ENCODE measurements at places on chromosomes 6 and 20.

GRCh38 chr6:18259675-18260447, 4.5 kb downstream of the DEK start:
- no peak for DNase-seq

DNA sequence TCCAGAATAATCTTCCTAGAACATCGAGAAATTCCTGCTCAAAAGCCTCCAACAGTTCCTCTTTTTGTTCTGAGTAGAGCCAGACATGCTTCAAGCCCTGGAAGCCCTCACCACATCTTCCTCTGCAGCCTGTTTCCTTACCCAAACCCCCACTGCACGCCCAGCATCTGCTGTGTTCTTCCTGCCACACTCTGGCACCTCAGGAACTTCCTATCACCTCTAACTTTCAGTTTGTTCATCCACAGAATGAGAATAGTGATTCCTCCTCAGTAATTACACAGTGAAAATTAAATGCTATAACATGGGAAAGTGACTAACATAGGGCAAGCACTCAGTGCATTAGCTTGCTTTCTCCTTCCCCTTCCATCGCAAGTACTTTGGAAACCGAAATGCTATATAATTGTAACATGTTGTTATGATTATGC, 26.3 kb downstream of the C6orf89 start:
- DNase-seq = no peak

GRCh38 chr6:136401749-136402148, 112.1 kb upstream of the BCLAF1 start:
- no peak for DNase-seq

- DNase-seq = no peak
Observed at GRCh38 chr6:41150671-41151070, 3.5 kb downstream of the TREML1 start.

DNA sequence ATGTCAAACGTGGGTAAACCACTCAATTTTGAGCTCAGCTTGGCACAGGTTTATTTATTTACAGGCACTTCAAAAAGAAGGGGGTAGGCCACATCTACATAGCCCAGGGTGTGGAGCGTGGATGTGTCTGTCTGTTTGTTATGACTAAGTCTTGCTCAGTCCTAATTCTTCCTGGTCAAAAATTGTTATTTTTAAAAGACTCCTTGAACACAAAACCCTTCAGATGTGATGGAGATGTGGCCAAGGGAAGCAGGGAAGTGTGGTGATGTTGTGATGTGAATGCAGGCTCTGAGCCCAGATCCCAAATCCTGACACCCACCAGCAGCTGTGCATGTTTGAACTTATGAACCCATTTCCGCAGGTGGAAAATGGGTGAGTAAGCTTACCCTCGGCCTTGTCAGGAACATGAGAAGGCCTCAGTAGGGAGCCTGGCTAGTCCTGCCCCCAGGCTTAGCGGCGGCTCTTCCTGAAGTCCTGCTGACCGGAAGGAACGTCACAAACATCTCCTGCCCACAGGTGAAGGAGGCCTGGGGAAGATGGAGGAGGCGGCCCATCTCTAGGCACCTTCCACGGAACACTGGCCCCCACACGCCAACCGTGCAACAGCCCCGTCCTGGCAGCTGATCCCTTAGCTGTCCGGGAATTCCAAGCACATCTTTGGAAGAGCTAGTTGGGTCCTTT, 119.7 kb downstream of the MYLK4 start:
- no peak for DNase-seq

DNA sequence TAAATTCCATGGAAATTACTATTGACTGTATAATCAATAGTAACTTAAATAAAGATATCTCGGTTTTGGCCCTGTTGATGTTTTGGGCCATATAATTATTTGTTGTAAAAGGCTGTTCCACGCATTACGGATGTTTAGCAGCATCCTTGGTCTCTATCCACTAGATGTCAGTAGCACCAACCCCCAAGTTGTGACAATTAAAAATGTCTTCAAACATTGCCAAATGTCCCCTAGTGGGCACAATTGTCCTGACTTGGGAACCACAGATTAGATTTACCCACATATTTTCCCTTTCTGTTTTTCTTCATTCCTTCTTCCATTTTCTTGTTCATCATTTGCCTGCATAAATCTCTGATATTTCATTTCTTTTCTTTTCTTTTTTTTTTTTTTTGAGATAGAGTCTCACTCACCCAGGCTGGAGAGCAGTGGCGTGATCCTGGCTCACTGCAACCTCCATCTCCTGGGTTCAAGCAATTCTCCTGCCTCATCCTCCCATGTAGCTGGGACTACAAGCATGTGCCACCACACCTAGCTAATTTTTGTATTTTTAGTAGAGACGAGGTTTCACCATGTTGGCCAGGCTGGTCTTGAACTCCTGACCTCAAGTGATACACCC, 13.6 kb upstream of the WFDC8 start:
- peak; percentile 76 for DNase-seq

GRCh38 chr6:143939364-143939763, 68.7 kb downstream of the PLAGL1 start:
- DNase-seq = no peak

- DNase-seq = no peak
Observed at GRCh38 chr6:140597181-140597580, 1222.7 kb upstream of the CITED2 start.

- DNase-seq = no peak
Observed at GRCh38 chr6:38099221-38099620, 279.7 kb downstream of the ZFAND3 start.

DNA sequence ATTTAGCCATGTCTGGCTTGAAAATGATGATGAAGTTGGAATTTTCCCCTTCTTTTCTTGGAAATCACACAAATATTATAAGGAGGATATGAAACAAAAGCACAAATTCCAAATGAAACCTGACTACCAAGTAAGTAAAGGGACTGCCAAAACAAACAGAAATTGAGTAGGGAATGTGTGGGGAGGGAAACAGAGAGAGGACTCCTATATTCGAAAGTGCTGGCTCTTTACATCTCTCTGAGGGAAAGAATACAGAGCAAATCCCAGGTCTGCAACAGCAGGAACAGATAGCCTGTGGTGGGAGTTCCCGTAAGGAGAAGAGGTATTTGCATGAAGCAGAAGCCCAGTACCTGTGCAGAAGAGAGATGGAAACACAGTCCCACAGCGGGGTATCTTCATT, 583.7 kb downstream of the EPM2A start:
- DNase-seq = no peak

DNA sequence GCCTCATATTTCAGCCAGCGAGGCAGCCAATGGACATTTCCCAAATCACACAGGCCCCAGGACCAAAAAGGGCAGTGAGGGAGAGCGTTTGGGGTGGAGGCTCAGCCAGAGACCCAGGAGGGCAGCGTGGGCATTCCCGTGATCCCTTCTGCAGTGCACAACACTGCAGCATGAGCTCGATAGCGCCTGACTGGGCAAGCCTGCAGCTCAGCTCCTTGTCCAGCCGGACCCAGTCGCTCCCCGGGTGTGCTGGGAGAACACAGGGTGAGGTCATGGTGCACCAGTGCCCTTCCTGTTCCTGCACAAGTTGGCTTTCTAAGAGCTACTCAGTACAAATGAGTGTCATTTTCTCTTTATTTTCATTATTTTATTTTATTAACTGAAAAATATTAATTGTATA, 5.9 kb downstream of the TTLL2 start:
- no peak for DNase-seq

DNA sequence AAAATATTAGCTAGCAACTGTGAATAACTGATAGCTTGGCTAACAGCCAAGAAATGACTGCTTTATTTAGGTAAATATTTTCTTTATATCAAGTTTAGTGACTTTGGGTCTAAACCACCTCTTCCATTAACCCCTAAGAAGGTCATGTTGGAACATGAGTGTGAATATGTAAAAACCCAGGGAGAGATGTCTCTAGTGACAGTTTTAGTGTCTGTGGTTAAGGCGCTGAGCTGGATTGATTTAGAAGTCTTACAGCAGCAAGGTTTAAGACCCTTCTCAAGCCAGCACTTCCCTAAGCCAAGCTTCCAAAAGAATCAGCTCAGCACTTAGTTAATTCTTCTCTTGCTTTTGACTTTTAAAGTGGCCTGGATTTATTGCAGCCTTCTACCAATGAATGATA, 11.4 kb upstream of the SIRT5 start:
- DNase-seq = no peak

- DNase-seq = no peak
Observed at GRCh38 chr6:144834426-144835038, 549.4 kb downstream of the UTRN start.

DNA sequence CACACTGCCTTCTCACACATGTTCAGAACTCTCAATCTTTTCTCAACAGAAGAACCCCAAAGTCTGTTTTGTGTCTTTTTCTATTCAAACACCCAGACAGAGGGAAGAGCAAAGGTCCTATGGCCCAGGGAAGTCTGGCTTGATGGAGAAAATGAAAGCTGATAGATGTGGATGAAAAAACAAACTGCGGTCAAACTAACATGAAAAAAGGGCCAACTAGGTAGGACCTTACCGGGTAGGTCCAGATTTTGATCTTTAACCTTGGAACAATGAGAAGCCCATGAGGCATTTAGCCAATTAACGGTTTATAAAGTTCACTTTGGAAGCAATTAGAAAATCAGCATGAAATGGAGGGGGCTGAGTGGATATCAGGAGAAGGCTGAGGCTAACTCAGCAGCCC, 507.7 kb upstream of the SLC35B3 start:
- no peak for DNase-seq

DNA sequence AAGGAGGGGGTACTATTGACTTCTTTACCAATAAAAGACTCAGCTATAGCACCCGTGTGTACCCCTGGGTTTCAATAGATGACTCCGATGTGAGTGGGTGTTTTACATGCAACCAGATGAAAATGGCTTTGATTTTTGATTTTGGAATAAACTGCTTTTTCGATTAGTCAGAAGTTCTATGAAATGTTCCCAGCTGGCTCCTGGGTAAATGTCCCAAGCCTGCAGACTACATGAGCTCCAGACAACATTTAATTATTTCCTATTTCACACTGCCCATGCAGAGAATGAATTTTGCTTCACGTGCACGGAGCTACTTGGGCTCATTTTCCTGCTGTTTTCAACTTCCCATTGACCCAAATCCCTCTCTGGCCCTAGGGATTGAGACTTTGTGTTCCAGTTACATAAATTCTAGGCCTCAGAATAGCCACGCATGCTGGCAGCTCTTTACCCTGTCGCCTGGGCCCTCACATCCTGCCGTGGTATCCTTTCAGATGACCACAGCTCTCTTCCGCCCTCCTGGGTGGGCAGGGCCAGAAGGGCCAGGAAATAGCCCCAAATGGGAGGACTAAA, 59.7 kb downstream of the GPR6 start:
- DNase-seq = no peak

- DNase-seq = no peak
Observed at GRCh38 chr6:115133790-115134189, 791.0 kb upstream of the HS3ST5 start.

- DNase-seq = peak; percentile 96
Observed at GRCh38 chr6:33860706-33861474, 57.1 kb upstream of the MLN start.

- no peak for DNase-seq
Observed at GRCh38 chr6:8982668-8983067, 547.3 kb upstream of the SLC35B3 start.

DNA sequence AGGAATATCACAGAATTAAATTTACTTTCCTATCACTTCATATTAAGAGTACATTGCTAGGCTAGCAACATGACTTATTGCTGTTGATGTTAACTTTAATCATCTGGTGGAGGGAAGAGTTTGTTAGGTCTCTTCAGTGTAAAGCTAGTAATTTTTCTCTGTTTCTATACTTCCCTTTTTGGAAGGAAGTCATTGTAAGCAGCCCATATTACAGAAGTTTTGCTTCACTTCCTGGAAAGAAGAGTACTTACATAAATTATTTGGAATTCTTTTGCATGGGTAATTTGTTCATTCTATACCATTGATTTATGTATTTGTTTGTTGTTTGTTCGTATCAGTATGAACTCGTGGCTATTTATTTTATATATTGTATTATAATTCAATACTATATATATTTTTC, 405.2 kb downstream of the RFPL4B start:
- DNase-seq = no peak

DNA sequence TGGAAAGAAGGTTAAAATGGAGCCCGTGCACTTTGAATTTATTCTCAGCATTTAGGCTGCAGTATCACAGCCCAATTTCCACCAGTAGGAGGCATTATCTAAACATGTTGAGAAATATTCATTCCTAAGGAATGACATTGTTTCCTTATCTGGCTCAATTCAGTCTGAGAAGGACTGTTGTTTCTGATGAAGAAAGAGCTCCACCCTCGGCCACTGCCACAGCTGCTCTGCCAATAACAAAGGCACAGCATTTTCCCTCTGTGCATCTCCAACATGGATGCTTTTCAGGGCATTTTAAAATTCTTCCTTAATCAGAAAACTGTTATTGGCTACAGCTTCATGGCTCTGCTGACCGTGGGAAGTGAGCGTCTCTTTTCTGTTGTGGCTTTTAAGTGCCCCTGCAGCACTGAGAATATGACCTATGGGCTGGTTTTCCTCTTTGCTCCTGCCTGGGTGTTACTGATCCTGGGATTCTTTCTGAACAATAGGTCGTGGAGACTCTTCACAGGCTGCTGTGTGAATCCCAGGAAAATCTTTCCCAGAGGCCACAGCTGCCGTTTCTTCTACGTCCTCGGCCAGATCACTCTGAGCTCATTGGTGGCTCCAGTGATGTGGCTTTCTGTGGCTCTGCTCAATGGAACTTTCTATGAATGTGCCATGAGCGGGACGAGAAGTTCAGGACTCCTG, at the start of gene CALHM5:
TSS of gene CALHM5 (plus strand) at position 216 of the 687 bp plus-strand sequence. CDS start at position 274, 58 bp downstream.
- peak; percentile 68 for DNase-seq

- no peak for DNase-seq
Observed at GRCh38 chr6:14828201-14828611, 417.7 kb upstream of the JARID2 start.

DNA sequence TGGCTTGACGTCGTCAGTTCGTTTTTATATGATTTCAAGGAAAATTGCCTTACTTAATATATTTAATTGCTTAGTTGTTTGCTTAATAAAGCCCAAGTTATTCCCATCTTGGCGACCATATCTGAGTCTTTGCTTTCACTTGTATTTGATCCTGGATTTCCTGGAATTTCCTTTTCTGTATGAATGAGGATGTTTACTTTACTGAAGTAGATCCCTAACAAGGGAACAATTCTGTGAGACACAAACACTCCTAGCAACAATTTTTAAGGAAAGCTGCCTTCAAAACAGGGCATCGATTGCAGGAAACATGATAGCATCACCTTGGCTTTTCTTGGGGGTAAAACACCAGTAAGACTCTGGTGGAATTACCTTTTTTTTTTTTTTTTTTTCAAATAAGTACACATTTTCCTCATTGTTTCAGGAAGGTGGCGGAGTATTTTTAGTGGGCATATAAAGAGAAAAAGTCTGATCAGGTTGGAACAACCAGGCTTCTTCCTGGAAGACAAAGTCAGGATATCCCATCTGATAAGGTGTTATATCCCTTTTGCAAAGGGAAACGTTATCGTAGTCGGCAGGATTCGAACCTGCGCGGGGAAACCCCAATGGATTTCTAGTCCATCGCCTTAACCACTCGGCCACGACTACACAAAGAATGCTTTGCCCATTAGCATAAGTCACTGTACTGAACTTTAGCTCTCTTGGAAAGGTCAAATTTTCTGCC, 68.5 kb upstream of the ZNF184 start:
- DNase-seq = peak; percentile 60
